ENCODE measurements at places on chromosomes 5 and 9.

GRCh38 chr9:132596200-132596599 lies 13.8 kb downstream of the BARHL1 start:
- no peak for DNase-seq

DNA sequence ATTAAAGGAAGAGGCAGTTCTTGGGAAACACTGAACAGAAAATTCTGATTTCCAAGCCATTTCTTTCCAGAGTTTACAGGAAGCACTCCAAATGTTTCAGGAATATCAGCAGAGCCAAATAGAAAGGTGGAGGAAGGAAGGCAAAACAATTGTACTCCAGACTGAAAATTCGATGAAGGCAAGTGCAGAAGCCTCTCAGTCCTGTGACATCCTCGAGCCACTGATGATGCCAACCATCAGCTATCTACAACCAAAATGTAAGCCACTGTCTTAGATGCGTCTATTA lies 2.2 kb downstream of the LMAN2 start:
- no peak for DNase-seq

DNA sequence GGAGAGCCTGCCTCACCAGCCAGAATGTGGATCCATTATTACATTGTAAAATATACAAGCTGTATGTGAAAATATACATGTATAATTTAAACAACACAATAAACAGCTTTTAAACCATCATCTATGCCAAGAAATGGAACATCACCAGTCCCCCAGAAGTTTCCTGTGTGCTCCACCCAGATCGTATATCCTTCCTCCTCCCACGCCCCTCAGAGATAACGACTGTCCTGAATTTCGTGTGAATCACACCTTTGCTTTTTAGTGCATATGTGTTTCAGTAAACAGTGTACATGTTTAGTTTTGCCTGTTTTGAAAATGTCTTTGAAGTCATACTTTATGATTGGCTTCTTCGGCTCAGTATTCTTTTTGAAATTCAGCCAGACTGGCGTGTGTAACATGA lies 134.6 kb upstream of the MYO10 start:
- no peak for DNase-seq

DNA sequence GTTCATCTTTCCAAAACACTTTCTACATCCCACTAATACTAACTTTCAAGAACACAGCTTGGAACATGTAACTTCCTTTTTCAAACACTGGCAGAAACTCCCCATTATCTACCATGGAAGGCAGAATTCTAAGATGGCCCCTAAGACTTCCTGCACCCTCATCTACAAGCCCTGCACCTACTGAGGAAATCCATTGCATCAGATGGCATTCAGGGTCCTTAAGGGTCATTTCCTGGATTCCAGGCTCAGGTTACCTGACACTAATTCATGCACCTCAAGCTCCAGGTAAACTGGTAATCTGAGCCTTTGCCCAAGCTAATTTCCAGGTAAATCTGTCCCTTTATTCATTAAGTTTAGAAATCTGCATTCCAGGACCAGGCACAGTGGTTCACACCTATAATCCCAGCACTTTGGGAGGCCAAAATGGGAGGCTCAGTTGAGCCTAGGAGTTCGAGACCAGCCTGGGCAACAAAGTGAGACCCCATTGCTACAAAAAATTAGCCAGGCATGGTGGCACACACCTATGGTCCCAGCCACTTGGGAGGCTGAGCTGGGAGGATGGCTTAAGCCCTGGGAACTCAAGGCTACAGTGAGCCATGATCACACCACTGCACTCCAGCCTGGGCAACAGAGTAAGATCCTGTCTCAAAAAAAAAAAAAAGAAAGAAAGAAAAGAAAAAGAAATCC lies 91.6 kb downstream of the NFIB start:
- no peak for DNase-seq

GRCh38 chr9:71268871-71269635 lies 147.6 kb upstream of the TRPM3 start:
- DNase-seq: no peak

DNA sequence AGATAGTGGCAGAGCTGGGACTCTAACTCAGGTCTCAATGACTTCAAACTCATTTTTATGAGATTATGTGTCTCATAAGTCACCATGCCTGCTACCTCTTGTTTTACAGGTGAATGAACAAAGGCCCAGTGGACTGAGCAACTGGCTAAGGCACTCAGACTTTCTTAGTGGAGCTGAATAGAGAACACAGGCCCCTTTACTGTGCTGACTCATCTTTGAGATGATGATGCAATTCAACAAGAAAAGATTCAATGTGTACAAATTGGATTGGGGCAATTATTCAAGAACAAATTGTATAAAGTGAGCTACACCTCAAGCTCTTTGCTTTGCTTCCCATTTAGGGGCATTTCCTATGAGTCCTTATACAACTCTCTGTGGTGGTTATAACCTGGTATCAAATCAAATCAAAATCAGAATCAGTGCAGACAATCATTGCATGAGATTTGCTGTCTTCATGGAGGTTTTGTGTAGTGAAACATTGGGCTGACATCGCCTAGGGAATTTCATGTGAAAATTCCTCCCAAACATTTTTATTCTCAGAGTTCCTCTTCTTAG lies 84.3 kb upstream of the PPP2R2B start:
- peak; percentile 11 for DNase-seq

DNA sequence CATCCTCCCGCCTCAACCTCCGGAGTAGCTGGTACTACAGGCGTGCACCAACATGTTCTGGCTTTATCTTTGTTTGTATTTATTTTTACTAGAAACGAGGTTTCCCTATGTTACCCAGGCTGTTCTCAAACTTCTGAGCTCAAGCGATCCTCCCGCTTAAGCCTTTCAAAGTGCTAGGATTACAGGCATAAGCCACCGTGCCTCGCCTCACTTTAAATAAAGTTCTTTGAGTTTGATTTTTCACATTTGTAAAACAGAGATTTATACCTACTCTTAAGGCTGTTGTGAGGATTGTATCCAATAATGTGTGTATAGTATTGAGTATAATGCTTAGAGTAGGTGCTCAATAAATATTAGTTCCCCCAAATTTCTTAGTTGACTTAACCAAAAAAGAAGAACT lies 75.7 kb downstream of the MEF2C start:
- DNase-seq: no peak

GRCh38 chr5:78472469-78473106 lies 112.2 kb downstream of the SCAMP1 start:
- peak; percentile 3 for DNase-seq
